ENCODE measurements at places on chromosomes 3 and 15.
A peak's percentile ranks its signal among the peaks of the same experiment; 100 is the strongest.

GRCh38 chr15:83283813-83284558, 478 bp downstream of the BNC1 start:
- DNase-seq: no peak

DNA sequence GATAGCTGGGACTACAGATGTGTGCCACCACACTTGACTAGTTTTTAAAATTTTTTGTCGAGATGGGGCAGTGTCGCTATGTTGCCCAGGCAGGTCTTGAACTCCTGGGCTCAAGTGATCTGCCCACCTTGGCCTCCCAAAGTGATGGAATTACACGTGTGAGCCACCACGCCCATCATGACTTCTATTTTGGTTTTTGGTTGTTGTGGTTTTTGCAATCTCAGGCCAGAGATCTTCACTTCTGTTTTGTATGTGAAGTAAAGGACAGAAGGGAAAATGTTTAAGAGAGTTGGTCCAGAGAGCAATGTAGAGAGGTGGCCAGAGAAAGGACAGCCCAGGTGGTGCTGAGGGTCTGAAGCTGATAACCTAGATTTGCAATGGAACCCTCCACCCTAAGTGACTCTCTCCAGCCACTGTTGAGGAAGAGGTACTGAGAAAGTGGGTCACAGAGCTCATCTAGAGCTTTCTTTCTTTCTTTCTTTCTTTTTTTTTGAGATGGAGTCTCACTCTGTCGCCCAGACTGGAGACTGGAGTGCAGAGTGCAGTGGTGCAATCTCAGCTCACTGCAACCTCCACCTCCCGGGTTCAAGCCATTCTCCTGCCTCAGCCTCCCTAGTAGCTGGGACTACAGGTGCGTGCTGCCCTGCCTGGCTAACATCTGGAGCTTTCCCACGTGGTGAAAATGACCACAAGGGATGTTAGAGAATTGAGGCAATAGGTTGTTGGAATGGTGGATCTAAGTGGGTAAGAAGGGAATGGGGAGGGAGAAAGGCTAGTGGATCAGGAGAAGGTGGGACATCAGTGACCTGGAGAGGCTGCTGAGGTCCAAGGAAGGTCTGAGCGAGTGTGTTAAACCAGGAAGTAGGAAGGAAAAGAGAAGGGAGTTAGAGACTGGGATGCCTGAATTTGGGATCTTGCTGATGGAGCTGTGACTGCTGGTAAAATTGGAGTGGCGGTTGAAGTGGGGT, 22.4 kb upstream of the SEMA4B start:
- no peak for DNase-seq

- DNase-seq: no peak
These were observed 5.2 kb downstream of the C3orf22 start for GRCh38 chr3:126553284-126554084.

GRCh38 chr3:139468399-139468798, 7.9 kb downstream of the RBP2 start:
- no peak for DNase-seq

- no peak for DNase-seq
These were observed 31.2 kb downstream of the BCHE start for GRCh38 chr3:165805946-165806561.

GRCh38 chr3:3015185-3016089, 94.7 kb downstream of the IL5RA start:
- DNase-seq: no peak

DNA sequence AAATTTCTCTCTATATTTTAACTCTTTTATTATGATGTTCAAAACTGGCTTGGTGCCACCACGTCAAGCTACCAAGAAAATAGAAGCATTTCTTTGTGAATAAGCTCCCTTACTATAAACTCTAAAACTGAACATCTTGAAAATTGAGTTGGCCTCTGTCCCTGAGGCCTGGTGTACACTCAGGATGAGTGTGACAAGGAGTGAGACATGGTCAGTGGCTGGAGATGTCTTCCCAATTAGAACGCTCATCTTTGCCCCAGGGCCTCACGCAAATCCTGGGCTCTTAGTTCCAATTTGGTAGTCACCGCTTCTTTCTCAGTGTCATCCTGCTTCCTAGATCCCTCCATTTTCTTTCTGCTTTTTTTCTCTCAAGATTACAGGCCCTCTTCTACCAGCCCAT, 26.2 kb downstream of the SLC2A2 start:
- no peak for DNase-seq

DNA sequence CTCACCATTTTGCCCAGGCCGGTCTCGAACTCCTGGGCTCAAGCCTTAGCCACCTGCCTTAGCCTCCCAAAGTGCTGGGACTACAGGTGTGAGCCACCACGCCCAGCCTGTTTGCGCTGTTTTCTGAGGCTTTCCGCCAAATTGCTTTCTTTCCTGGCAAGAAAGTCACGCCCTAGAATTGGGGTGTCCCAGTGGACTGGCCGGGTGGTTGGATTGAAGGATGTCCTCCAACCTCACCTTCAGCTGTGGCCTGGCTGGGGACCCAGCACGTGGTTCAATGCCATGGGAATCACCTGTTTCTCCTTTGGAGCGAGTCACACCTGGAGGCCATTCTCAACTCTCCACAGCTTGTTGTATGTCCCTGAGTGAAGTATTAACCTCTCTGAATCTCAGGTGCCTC, 5.8 kb upstream of the ANKDD1A start:
- no peak for DNase-seq

DNA sequence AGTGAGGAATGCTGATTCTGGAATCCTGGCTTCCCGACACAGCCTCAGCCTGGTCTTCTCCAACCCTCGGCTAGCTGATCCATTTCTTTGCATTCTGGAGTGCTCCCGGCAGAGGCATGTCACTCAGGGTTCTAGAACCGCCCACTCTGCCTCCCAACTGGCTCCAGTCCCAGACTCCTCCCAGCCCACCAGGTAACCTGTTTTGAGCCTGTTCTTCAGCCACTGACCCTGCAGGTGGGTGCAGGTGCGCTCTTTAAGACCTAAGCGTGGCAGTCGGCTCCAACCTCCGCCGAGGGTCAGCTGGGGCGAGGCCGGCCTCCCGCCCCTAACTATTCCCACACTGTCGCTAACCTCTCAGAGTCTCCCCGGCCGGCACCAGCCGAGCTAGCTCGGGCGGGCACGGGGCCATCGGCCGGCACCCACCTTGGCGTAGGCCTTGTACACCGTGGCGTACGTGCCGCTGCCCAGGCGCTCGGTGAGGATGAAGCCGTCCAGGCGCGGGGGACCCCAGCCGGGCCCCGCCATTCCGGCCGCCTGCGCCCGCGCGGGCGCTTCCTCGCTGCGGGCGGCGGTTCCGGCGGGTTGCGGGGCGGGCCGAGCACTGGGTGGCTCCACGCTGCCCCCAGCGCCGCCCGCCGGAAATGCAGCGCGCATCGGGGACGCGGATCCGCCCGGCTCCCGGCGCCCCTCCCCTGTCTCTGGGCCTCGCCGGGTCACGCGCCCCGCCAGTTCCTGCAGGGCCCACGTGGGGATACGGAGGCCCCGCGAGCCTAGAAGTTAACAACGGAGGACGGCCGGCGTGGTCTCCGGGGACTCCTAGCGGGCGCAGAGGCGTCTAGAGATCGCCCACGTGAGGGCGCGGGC, at the start of gene ULK3:
Gene ULK3 (minus strand): TSS at position 576 of the 864 bp plus-strand sequence. CDS start 51 bp downstream, at position 525.
- DNase-seq: peak; percentile 87

GRCh38 chr15:59991834-59992233, 12.3 kb upstream of the FOXB1 start:
- DNase-seq: no peak

GRCh38 chr3:188286087-188286513, 132.1 kb downstream of the LPP start:
- no peak for DNase-seq

- no peak for DNase-seq
These were observed 30.0 kb downstream of the SHQ1 start for GRCh38 chr3:72818092-72818773.

GRCh38 chr3:156417559-156418132, 137.3 kb downstream of the SSR3 start:
- no peak for DNase-seq

DNA sequence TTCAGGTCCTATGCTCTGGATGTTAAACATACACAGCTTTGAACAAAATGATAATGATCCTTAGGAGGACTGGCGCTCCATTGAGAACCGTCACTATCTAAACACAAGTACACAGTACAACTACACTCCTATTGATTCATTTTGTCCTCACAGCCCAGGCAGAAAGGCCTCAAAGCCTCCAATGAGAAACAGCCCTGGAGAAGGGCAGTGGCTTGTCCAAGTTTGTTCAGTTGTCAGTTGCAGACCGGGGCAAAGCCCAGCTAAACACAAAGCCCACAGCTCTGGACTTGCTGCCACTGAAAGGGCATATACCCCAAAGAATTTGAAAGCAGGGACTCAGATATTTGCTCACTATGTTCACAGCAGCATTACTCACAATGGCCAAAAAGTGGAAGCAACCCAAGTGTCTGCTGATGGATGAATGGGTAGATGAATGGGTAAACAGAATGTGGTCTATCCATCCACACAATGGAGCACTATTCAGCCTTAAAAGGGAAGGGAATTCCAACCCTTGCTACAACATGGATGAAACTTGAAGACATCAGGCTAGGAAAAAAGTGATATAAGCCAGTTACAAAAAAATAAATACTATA, 34.7 kb downstream of the NUP210 start:
- no peak for DNase-seq

DNA sequence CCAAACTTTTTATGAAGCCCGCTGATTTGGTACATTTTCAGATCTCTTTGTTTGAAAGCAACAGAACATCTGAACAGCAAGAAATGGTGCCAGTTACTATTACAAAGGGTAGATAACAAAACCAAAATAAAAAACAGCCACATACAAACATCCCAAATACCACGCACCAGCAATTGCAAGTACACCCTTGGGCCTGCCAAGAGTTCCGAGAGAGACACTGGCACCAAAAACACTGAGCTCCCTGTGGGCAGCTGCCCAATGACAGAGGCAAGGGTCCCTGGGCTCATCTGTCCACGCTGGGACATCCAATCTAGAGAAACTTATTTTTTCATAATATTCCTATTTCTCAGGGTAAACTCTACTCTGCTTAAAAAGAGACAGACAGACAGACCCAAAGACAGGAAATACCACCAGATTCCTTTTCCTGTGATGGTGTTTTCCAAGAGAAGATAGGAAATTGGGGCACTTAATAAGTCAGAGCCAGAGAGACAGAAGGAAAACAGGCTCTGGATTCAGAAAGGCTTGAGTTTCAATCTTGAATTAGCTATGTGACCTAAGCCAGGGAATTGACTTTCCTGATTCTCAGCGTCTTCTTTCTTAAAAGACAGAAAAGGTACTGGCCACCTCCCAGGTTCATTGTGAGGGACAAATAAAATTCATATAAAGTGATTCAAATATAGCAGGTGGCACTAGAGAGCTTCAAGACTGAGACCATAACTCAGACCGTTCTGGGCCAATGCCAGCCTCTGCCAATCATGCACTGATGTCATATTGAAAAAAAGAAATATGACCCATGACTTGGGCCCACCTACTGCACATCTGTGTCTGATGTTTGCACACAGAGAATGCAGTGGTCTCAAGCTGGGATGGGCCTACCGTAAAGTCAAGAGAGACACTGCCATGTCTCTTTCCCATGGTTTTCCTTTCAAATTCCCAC, 61.3 kb downstream of the FOXP1 start:
- DNase-seq: no peak

- DNase-seq: no peak
These were observed 29.8 kb downstream of the CHDH start for GRCh38 chr3:53816425-53816824.

GRCh38 chr3:136021803-136022202, 56.3 kb downstream of the PPP2R3A start:
- no peak for DNase-seq

GRCh38 chr15:49452595-49452994, 29.6 kb downstream of the FGF7 start:
- no peak for DNase-seq

GRCh38 chr3:98600412-98601095, 7.1 kb upstream of the CPOX start:
- DNase-seq: no peak

GRCh38 chr15:90691982-90692773, 25.0 kb upstream of the BLM start:
- DNase-seq: no peak

DNA sequence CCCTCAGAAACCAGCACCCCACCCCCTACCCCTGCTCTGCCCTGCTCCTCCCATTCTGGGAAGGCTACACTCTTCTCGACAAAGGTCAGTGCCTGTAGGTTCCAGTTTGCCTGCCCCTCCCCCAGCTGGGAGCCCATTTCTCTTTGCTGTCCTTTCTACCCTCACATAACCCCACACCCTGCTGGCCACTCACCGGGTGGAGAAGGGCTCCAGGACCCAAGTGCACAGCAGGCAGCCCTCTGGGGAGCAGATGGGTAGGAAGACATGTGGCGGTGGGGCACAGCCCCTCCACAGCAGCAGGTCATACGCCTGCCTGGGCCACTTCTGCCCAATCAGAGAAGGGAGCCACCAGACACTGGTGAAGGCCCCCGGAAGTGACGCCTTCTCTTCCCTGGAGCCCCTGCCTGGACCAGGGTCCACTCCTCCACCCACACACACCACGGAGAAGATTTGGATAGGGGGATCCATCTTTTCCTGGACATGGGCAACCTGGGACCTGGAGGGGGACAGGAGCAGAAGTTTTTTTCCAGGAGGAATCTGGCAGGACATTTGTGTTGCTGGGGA, at the start of gene THPO:
Gene THPO (minus strand): TSS at position 326 of the 564 bp plus-strand sequence. CDS start 1,948 bp downstream, outside the sequence.
- no peak for DNase-seq

DNA sequence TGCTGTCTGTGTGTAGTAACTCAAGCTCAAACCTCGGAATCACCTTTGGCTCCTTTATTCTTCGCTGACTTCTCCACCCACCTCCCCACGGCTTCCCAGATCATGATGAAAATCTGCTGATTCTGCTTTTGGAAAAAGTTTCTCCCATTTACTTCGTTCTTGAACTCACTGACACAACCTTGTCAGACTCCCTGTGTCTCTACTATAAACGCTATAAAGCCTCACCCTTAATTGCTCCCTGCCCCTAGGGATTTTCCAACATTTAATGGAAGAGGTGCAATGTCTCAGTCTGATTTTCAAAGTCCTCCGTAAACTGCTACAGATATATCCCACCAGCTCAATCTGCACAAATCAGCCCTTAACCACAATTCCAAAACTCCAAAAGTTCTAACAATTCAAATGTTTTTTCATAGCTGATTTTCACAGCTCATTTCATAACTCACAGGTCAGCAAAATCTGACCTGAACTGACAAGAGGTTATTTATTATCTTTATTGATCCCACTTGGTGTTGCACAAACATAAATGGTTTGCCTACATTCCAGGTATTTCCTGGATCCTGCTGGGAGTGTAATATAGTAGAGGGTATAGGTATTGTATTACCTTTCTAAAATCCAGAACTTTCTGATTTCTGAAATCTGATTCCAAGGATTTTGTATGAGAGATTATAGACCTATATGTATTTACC, 129.4 kb downstream of the PLD1 start:
- no peak for DNase-seq

DNA sequence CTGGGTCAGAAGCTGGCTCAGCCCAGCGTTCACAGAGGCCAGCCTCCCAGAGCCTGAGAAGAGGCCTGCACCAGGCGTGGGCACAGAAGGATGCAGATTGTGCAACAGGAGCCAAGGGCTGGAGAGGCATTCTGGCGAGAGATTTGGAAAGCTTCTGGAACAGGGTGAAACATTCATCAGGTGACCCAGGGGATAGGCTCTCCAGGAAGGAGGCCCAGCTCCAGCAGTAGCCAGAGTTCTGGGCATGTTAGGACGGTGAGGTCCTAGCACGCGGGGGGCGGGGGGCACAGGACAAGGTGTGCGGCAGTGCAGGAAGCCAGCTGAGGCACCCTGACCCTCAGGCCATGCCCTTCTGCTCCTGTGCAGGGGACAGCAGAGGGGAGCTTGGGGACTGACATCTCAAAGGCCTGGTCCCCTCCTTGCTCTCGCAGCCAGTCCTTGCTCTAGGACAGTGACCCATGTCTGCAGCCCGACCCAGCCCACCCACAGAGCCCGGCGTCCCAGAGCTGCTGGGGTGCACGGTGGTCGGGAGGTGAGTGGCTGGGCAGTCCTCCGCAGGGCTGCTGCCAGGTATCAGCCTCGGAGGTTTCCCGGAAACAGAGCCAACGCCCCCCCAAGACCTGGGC, 111.7 kb upstream of the KLF13 start:
- DNase-seq: no peak

Data from activated T-cell treated with anti-CD3 and anti-CD28 coated beads for 4 hours (primary cell).